T-helper 9 cell (primary cell): ENCODE measurements at places on chromosomes 4 and X.

DNA sequence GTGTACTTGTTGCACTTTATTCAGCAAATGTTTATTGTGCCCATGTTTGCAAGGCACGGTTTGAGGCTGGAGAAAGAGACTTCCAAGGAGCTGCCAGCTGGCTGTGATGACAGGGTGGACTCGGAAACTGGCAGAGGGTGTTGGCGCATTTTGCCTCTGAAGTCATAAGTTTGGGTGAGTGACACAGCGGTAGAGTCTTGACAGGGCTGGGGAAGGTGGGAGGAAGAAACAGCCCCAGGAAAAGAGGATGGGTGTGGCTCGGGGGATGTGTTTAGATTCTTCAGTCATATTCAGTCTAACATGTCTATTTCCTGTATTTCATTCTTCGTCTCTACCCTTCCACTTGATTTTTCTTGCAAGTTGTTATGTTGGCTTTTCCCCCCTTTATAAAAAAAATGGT, 77.0 kb upstream of the STOX2 start:
- no peak for DNase-seq

GRCh38 chr4:21964762-21965319, 16.3 kb upstream of the KCNIP4 start:
- no peak for DNase-seq

GRCh38 chr4:19675172-19675811, 576.4 kb upstream of the SLIT2 start:
- DNase-seq: no peak

- DNase-seq: no peak
Observed at GRCh38 chr4:96767815-96768480, 928.1 kb downstream of the PDHA2 start.

GRCh38 chr4:52611030-52611555, 48.0 kb downstream of the USP46 start:
- DNase-seq: no peak

GRCh38 chr4:88283661-88284438, 511 bp downstream of the PPM1K start:
- DNase-seq: peak; percentile 69

DNA sequence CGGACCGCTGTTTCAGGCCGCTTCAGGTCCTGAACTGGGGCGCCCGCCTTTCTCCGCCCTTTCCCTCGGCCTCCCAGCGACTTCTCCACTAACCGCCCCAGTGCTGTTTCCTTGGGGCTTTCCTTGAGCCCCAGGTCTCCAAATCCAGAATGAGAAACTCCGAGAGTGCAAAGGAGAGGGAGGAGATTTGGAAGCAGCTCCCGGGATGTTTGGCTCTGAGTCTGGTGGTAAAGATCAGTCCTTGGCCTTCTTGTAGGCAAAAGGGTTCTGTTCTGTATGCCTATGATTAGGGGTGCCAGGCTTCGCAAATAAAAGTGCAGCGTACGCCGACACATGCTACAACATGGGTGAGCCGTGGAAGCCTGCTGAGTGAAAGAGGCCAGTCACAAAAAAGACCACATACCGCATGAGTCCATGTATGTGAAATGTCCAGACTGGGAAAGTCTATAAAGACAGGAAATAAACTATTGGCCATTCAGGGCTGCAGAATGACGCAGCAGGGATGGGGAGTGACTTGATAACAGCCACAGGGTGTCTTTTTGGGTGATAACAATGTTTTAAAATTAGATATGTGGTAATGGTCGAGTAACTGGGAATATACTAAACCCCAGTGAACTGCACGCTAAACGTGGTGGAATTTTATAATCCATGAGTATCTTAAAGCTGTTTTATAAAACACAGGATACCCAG, 99.8 kb downstream of the TRAPPC11 start:
- DNase-seq: no peak

- no peak for DNase-seq
Observed at GRCh38 chr4:40194602-40195161, 2.1 kb upstream of the RHOH start.
